ENCODE measurements at places on chromosomes 1 and 21. TPM values are rescaled to one million over a fixed set of nuclear protein-coding genes. Genes with fewer than 3 reads are reported as not detected.

DNA sequence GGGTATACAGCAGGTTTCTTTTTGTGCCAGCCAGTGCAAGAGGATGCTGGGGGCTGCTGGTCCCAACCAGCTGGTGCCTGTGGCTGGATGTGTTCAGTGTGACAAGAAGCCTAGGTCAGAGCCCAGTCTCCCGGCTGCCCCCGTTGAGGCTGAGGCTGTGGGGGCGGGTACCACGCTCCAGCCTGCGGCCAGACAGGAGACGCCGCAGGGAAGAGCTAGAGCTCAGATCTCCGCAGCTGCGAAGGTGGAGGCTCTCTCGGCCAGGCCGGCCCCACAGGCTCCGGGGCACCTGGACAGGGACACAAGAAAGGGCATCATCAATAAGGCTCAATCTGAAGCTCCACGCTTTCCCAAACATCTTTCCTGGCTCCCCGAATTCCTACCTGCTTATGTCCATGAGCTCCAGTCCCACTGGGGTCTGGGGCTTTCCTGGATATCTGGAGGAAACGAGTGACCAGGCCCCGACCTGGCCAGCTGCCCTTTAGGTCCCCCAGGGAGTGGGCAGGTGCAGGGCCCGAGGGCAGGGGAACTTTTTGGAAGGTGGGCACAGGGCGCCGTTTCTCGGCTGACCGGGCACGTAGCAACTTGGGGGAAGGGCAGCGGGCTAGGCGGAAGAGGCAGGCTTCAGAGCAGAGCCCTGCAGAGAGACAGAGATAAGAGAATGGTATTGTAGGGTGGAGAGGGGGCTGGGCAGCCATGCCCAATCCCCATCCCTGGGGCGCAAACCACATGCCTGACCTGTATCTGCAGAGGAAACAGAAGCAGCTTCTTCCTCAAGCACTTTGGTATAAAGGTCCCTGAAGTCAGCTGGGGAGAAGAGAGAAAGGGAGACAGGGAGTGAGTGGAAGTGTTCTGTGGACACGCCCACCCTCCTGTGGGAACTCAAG is 7.4 kb downstream of the ENTREP3 start:
- DNase-seq, result no peak

DNA sequence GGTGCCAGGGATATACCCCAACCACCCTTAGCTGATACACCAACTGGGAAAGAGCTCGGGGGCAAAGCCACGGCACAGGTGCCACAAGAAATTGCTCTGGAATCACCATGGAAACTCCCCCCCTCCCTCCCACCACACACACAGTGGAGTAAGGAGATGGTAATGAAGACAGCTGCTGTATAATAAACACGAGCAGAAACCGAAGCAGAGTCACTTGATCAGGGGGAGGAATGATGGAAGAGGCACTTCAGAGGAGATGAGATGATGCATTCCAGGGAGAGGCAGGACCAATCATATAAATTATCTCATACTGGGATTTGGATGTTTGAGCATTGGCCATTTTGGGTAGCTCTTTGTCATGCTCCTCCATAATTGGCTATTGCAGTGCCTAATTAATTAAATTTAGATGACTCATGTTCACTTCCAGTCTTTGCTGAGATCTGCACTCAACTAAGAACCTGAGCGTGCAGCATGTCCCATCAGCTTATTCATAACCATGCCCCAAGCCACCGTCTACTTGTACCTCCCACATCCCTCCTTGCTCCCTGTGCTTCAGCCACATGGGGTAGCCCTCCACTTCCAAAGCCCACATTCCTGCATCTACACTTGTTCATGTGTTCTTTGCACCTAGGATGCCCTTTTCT is 189.5 kb downstream of the ZSCAN20 start:
- DNase-seq, result no peak

DNA sequence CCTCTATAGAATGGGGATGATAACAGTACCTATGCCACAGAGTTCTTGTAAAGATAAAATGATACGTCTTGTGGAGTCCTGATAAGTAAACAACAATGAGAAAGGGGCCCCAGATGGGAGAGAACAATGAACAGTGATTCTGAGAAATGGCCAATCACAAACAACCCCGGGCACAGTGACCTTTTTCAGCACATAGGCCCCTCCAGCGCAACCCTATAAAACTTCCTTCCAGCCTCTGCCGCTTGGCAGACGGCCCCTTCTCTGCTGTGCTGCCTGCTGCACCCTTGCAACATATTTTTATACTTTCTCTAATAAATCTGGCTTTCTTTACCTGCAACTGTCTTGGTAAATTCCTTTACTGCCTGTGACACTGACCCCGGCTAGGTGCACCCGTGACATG is 8.9 kb downstream of the RCAN1 start:
- no peak for DNase-seq

GRCh38 chr1:43128816-43129215 is 43.3 kb downstream of the EBNA1BP2 start:
- no peak for DNase-seq

DNA sequence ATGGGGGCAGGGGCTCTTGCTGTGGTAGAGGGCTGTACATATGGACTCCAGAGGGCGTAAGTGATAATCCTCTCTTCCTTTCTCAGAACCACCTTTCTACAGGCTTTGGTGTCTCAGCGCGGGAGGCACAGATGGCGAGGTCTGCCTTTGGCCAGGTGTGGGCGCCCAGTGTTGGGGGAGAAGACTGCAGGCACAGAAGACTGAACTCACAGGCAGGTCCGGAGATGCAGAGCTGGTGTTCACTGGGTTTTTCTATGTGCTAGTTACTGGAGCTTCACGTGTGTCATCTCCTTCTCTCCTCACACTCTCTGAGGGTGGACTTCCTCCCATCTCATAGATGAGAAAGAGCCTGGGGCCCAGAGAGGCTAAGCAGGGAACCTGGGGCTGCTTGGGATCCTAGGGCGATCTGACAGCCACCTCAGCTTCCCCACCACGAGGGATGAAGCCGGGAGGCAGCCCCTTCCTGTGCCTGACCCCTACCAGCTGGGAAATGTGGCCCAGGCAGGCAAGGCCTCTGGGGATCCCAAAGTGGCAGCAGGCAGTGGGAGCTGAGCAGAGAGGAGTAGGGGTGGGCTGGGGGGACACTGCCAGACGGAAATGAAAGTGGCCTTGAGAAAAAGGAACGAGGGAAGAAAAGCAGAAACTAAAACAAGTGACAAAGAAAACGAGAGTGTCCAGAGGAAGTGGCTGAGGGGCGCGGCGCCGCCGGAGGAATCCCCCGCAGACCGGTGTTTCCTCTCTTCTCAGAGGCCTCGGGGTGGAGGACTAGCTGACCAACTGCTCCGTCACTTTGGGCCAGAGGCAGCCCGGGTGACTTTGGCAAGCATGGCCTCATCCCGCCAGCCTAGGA is 191.6 kb downstream of the HIVEP3 start:
- DNase-seq, result no peak

DNA sequence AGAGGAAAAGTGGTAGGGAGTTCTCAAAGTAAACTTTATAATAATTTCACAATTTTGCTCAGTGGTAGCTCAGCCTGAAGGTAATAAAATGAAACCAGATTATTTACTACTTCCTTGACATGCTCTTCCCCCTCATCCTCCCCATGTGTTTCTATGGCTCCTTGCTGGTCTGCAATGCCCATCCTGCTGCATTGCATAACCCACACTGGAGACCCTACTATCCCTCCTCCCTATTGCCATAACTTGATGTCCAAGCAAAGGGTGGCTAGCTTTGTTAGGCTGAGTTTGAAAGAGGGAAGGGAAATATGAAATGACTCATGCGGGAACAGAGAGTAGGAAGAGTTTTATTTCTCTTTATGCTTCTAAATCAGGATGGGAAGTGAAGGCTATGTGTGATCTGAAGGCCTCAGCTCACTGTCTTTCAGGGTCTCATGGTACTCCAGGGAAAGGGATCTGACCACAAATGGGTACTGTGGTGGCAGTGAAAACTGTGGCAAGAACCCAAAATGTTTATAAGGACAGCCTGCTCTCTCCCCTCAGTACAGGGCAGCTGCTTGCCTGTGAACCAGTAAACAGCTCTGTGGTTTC is 36.4 kb upstream of the HSD17B7 start:
- no peak for DNase-seq

GRCh38 chr1:64745181-64745985 is 508 bp downstream of the RAVER2 start:
- DNase-seq, result no peak

GRCh38 chr1:65539266-65540131 is 119.0 kb downstream of the LEPR start:
- no peak for DNase-seq

DNA sequence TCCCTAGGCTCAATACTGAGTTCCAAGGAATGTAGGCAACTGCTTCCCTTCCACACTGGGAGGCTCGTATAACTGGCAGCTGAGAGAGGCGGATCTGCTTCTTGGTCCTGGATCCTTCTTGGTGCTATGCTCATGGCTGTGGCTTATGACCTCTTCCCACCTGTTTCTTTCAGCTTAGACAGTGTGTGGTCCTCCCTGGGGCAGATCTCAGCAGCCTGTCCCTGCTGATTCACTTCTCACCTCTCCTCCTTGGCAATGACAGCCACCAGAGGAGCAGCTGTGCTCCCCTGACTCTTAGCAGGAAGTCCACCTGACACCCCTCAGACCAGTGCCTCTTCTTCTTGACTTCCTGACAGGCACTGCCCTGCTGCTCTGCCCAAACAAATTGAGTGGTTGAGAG is 75.1 kb upstream of the PTGFRN start:
- DNase-seq, result no peak

- DNase-seq, result no peak
Observed at GRCh38 chr1:218957971-218958370, 215.7 kb upstream of the LYPLAL1 start.

- no peak for DNase-seq
Observed at GRCh38 chr1:197782722-197783360, 7.6 kb upstream of the DENND1B start.

DNA sequence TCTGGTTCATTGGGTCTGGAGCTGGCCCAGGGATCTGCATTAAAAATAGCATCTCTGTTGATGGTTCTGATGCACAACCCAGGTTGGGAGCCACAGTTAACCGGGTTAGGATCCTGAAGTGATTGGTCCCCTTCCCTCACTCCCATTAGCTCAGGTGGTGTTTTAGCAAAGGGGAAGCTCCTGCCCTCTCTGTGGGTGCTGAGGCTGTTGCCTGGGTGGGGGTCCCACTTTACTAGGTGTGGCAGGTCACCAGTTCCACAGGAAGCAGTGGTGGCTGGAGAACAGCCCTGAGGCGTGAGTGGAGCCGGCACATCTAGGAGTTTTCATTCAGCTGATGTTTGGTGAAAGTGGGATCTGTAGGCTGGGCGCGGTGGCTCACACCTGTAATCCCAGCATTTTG is 86.5 kb downstream of the MAN1C1 start:
- DNase-seq, result no peak

DNA sequence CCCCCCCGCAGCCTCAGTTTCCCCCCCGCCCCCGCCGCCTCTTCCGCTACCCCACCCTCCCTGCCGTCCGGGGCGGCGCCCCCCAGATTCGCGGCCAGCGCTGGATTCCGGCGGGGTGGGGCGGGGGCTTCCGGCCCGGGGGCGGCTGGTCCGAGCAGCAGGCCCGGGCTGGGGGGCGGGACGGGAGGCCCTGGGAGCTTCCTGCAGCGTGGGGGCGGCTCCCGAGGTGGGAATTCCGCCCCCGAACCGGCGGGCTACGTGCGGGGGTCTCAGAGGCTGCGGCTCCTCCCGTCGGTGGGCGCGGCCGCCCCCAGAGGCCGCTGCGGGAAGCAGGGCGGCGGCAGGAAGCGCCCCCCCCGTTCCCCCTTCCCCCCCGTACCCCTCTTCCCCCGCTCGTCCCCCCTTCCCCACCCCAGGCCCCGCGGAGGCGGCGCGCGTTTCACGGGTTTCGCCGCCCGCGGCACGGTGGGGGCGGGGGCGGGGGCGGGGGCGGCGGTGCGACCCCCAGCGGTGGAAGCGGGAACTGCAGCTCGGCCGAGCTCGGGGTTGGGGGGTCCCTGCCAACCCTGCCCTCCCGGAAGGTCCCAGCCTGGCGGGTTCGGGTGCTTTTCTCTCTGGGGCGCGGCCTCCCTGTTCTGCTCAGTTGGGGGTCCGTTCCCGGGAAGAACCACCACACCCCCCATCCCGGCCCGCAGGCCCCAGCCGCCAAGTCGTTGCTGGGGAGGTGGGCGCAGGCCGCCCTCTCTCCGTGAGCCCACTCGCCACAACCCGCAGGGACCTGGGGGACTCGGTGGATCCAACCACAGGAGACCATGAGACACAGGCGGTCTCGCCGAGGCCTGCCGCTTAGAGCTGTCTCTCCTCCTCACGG is 76.3 kb downstream of the MORN1 start:
- DNase-seq, result no peak

DNA sequence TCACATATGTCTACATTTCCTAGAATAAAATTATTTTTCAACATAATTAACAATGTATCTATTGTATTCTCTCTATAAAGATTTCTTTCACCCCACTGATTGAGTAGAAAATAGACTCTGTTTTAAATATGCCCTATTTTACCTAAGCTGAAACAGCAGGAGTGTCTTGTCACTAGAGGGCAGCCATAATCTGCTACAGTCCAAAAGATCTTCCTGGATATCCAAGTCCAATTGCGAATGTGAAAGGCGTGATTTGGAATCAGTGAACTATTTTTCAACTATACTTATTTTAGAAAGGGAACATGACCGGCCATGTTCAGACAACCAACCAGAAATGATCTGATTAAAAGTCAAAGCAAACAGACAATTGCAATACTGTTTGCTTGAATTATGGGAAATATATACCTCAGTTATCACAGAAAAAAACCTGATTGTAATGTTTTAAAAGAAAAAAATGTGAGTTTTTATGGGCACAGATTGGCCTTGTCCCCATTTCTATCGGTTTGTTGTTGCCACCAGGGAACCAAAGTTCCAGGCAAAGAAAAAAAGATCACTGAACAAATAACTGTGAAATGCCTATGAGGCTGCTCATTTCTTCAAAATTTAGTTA is 1211.0 kb upstream of the ADGRL4 start:
- no peak for DNase-seq

DNA sequence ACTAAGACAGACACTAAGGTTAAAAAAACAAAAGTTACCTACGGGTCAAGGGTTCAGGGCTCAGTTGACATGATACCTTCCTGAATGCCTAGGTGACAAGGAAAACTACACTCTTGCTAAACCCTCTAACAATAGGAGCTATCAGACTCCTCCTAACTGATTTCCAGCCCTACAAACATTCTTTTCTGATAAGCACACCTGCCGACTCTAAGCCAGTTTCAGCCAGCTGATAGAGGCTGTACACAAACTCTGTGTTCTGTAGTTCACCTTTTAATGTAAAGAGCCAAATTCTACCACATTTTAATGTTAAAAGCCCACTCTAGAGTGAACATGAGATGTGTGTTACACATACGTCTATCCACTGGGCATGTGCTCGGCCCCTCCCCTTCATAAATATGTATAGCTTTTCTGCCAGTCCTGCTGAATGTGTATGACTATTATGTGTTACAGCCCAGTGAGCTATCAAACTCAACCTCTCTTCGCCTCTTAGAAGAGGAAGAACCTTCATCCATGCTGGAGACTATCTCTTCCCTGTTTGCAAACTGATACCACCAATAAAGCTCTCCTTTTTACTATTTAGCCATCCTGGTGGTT is 40.0 kb upstream of the FAM163A start:
- no peak for DNase-seq

- no peak for DNase-seq
Observed at GRCh38 chr1:213131851-213132655, 81.0 kb downstream of the RPS6KC1 start.

The TAF13 gene
- total RNA-seq, result 66.2 TPM

The SLFNL1 gene
- total RNA-seq, result 1.3 TPM

The SYNJ1 gene
- 10.6 TPM for total RNA-seq

The ARMH1 gene
- 5.8 TPM for total RNA-seq

The OLFML3 gene
- 56.0 TPM for total RNA-seq

The CFAP107 gene
- not detected for total RNA-seq

The COA6 gene
- total RNA-seq, result not detected

The MFSD2A gene
- 13.1 TPM for total RNA-seq
